ENCODE measurements at places on chromosomes 4 and X.

DNA sequence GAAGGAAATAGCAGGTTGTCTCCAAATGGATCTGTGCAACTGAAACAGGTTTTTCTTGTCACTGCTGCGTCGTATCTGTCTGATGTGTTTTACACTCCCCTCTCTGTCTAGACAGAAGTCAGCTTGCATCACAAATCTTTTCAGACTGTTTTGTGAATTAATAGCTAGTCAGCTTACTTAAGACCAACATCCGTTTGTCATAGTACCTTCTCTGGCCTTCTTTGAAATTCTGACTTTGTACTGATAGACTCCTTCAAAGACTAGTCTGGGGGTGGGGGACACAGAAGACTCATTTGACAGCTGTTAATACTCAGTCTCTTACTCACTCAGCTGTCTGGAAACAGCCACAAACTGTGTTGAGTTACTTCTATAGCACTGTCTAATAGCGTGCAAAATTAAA is 197.8 kb downstream of the PALLD start:
- no peak for DNase-seq

DNA sequence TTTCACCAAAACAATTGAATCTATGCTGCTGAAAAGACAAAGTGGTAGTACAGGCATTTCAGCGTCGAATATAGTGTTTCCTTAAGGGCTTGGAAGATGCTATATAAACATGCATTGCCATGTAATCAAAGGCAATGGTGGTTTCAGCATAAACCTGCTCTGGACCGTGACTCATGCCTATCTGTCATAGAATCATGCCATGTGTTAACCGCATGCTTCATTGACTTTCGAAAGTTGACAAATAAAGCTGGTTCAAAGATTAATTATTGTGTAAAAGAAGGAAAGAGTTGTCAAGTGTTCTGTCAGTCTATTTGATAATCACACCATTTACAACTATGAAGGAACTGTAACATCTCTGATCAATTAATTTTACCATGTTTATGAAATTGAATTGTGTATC is 83.2 kb downstream of the FUNDC1 start:
- no peak for DNase-seq

- no peak for DNase-seq
These were observed 44.2 kb downstream of the ZNF81 start for GRCh38 chrX:47880927-47881326.

DNA sequence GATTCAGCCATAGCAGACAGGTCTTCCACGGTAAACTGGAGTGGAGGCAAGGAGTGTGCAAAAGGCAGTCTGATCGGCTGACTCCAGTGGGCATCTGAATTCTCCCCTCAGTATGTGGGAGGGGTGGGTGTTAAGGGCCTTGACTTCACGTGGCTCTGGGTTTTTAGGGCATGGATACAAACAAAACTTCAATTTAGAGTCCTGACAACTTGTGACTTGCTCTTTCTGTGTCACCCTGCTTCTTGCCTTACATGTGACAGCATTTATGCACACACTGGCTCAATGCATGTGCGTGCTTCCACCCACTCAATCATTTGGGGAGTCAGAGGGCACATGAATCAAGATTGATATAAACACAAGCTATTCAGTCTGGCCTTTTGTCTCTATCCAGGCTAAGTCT is 17.5 kb downstream of the PLP1 start:
- no peak for DNase-seq

DNA sequence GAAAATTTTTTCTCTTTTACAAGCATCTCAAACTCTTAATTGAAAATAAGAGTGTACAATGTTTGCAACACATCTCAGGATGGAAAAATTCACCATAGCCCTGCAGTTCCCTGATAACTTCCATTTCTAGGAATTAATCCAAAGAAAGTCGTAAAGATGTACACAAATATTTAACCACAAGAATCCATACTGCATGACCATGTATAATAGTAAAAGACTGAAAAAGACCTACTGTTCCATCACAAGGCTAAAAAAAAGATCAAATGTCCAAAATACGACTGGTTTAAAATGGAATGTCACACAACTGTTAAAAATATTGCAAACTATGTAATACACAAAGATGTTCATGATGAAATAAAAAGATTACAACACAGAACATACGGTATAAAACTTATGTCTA is 32.1 kb downstream of the HUWE1 start:
- no peak for DNase-seq

- DNase-seq: no peak
These were observed 11.9 kb upstream of the FAM9A start for GRCh38 chrX:8813036-8813435.

All from stimulated activated CD4-positive, alpha-beta T cell treated with anti-CD3 and anti-CD28 coated beads, TNF-alpha, amount 100 ng/mL, for 1 hour (primary cell).